Umbilical cord (tissue), 2 donors: ENCODE measurements at places on chromosomes 12 and 14.

DNA sequence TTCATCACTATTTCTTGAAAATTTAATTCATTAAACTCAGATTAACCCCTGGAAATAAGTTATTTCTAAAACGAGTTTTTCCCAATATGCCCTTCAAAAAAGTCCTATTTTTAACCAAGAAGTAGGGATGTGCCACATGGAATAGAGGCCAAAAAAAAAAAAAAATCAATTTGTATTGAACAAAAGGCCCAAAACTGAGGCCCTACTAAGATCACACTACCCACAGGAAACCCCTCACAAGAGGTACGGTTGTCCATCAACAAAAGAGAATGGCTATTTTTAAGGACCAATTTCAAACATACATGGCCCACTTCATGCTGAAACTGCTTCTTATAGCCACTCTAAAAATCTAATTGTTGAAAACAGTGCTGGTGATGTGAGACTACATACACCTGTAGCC is 7.5 kb upstream of the BAZ2A start:
- DNase-seq, result no peak

DNA sequence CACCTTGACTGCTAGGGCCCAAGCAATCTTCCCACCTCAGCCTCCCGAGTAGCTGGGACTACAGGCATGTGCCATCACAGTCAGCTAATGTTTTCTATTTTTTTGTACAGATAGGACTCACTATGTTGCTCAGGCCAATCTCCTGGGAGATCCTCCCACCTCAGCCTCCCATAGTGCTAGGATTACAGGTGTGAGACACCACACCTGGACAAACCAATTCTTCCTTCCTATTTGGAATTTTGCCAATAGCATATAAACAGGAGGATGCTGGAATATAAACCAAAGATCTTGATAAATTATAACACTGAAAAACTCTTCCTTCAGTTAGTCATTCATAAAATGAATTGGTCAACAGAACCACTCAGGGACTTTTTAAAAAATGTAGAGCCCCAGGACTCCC is 8.4 kb downstream of the ACIN1 start:
- DNase-seq, result no peak

DNA sequence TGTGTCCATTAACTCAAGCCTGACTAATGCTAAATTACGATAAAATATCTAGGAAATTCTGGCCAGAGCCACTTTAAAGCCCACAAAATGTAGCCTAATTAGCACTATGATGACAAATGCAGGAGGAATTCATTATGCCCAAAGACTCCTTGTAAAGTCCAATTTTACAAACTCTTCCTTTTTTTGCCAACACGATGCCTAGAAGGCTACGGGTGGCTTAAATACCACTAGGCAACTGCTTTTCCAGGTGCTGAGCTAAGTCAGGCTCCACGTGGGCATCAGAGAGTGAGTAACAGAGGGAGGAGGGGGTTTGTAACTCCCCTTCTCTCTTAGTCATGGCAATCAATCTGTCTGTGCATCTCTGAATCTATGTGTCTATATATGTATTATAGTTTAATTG is 172.4 kb upstream of the NTF3 start:
- DNase-seq, result no peak

DNA sequence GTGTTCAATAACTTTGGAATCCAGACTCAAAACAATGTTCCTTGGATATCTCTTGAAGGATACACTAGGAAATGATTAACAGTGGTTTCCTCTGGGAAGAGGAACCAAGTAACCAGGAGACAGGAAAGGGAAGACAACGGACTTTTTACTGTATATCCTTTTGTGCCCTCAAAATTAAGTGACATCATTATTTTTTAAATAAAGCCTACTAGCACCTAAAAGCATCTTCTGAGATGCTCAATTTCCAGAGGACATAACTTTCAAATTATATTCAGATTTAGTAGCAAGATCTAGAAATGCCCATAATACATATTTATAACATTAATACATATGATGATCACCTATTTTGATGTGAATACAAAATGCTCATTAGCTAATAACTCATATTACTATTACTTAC is 6.5 kb downstream of the HECTD1 start:
- DNase-seq, result no peak

DNA sequence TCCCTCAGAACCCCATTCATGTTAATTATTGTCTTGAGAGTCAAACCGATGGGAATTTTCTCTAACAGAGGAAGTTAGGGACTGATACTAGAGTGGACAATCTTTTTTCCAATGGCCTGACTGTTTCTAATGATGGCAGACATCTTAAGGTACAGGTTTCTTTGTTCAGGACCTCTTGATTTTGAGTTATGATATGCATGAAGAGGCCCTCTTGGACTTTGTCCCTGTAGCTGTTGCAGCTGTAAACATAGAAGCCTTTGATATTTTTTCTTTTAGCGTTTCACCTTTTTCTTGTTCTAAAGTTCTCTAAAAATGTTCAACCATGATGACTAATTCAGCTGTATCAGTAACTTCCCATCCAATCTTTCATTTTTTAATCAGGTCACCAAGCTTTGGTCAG is 53.0 kb downstream of the LGR5 start:
- DNase-seq, result no peak

GRCh38 chr12:119796292-119796691 is 80.8 kb downstream of the CIT start:
- no peak for DNase-seq

GRCh38 chr12:30145684-30146032 is 361.9 kb upstream of the TMTC1 start:
- DNase-seq, result no peak

GRCh38 chr12:10718279-10718821 is 4.8 kb downstream of the YBX3 start:
- DNase-seq, result peak; percentile 69

DNA sequence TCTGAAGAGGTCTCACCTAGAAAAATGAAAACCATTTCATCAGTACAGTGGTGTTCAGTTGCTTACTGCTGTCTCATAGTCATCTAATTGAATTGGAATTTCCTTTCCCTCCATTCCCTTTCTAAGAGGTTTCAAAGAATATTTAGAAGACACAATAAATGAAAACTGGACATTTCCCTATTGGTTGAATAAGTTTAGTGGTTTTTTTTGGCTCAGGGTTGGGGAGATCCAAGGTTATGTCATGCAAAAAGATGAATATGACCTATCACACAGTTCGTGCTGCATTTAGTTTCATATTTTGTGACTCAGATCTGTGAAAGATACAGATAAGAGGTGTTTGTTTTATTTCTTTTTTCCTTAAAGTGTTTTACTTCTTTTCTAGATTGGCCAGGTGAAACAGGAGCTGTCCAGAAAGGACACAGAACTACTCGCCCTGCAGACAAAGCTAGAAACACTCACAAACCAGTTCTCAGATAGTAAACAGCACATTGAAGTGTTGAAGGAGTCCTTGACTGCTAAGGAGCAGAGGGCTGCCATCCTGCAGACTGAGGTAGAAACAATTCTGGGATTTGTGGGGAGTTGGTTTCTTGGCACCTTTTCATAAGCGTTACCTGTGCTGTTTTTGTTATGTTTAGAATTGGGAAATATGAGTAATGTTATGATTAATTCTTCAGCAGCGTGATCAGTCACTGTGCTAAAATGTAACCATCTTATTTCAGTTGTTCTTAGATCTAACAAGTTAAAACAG is 124.6 kb downstream of the ERC1 start:
- no peak for DNase-seq

DNA sequence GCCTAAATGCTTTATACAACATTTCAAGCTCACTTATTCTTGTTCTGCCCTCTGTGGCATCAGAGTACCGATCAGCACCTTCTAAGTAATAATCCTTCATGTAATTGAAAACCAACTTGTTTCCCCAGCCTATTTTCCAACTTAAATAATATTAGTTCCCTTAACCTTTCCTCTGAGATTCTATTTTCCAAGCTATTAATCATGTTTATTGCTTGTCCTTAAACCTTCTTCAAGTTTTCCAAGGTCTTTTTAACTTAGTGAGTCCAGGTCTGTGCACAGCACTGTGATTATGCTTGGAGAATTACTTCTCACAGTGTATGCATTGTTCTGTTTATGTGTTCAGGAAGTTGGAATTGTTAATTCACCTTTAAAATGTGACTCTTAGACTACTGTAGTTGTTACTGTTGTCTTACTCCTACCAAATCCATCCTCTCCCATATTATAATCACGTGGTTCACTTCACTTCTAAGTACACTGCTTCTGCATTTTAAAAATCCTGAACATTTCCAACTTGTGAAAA is 1039.3 kb upstream of the FOXG1 start:
- DNase-seq, result no peak

- DNase-seq, result no peak
Observed at GRCh38 chr14:104513641-104514046, 65.9 kb upstream of the C14orf180 start.

DNA sequence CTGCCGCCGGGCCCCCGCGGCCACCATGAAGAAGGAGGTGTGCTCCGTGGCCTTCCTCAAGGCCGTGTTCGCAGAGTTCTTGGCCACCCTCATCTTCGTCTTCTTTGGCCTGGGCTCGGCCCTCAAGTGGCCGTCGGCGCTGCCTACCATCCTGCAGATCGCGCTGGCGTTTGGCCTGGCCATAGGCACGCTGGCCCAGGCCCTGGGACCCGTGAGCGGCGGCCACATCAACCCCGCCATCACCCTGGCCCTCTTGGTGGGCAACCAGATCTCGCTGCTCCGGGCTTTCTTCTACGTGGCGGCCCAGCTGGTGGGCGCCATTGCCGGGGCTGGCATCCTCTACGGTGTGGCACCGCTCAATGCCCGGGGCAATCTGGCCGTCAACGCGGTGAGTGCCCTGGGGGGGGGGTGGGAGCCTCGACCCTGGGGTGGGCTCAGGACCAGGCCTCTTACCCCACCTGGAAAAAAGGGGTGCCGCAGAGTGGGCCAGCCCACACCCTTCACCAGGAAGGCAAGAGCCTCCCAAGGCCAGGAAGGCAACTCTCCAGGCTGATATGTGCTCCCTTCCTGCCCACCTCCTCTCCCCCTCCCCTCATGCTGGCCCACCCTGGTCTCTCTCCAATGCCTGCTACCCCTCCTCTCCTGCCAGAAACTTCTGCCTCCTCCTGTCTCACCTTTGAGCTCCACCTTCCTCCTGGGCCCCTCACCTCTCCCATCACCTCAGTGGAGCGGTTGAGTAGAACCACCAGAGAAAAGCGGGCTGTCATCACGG is 507 bp downstream of the AQP5 start:
- DNase-seq, result no peak

DNA sequence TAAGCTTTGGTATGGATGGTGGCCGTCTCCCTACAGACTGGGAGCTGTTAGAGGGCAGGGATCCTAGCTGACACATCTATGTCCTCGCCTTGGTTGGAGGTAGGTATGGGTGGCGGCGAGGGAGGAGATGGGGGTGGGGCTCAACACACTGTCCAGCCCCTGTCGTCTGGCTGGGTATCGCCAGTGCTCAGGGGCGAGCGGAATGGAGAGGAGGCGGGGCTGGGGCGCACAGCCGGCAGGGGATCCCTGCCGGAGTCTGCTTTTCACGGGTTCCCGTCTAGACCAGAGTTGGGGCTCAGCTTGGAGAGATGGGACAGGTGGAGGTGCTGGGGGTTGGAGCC is 16.1 kb downstream of the TAMALIN start:
- no peak for DNase-seq

GRCh38 chr12:93838193-93838592 is 161.0 kb downstream of the CRADD start:
- no peak for DNase-seq

GRCh38 chr14:65206448-65207096 is 104.3 kb upstream of the MAX start:
- DNase-seq, result no peak

GRCh38 chr12:5489760-5490406 is 58.0 kb downstream of the NTF3 start:
- no peak for DNase-seq

DNA sequence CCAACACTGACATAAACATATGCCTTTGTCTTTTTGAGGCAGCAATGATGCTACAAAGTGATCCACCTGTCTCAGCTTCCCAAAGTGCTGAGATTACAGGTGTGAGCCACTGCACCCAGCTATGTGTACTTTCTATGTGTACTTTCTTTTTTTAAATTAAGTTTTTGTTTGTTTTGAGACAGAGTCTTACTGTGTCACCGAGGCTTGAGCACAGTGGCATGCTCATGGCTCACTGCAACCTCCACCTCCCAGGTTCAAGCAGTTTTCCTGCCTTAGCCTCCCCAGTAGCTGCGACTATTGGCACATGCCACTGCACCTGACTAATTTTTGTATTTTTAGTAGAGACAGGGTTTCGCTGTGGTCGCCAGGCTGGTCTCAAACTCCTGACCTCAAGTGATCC is 172.5 kb upstream of the ALG10B start:
- DNase-seq, result no peak

- no peak for DNase-seq
Observed at GRCh38 chr12:12200363-12200762, 66.5 kb downstream of the LRP6 start.

GRCh38 chr12:94795044-94795443 is 144.7 kb upstream of the TMCC3 start:
- no peak for DNase-seq

- DNase-seq, result no peak
Observed at GRCh38 chr12:67697443-67697842, 48.9 kb downstream of the DYRK2 start.

DNA sequence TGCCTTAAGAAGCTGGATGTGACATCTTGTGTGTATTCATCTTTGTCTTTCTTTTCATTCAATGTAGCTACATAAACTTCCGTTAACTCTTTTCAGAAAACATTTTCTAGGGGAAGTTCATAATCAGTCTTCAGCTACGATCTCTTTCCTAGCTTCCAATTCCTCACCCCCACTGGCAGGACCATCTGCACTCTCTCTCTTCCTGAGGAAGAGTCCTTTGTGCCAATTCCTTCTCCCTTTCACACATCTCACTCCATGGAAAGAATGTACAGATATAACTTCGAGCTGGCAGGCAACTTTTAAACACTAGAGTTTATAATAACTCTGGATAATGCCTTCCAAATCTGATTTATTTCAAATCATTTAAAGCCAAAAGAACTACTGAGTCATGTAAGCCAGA is 495.7 kb downstream of the GALC start:
- no peak for DNase-seq

DNA sequence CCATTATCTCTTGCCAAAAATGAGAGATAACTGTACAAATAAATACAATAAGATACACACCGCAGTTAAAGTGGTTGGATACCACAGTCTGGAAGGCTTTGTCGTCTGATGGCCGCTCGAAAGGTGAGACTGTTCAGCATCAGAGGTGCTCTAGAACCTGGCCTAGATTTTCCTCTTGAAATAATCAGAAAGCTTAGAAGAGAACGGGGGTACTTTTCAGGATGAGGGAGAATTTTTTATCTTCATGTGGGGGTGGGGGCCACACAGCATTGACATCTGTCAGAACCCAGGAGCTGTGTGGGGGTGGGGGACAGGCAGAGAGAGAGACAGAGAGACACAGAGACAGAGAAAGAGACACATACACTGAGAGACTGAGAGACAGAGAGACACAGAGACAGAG is 90.5 kb downstream of the GALNT9 start:
- DNase-seq, result no peak
